ENCODE measurements at places on chromosomes 5 and 9. TPM values are rescaled to one million over a fixed set of nuclear protein-coding genes. Genes with fewer than 3 reads are reported as not detected.
A peak's percentile ranks its signal among the peaks of the same experiment; 100 is the strongest.

GRCh38 chr9:37946041-37946440 is 42.1 kb upstream of the SLC25A51 start:
- H3K27ac ChIP-seq, result no peak overlapping the region

DNA sequence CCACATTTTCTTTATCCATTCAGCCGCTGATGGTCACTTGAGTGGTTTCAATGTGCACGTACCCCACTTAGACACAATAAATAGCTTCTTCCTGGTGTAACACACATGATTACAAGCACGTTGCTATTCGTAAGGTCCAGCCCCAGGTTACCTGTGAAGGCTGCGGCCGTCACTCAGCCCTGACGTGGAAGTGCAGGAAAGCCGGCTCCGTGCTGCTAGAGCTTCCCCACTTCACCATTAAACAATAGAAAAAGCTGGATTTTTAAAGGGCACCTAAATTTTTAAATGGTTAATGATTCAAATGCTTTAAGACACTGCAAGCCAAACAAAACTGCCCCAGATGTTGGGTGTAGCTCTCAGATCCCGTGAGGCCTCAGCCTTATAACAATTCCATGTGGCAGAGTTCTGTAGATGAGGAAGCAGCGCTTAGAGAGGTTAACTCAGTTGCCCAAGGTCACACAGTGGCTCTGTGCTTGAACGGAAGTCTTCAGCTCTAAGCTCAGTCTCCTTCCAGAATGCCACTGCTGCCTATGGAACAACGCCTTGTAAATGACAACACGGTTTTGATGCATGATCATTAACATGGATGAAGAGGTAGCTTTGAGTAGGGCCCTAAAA is 125.7 kb downstream of the COL23A1 start:
- DNase-seq, result no peak
- H3K27ac ChIP-seq, result no peak overlapping the region
- no peaks in the 10 kb centered on the region for H3K27me3 ChIP-seq
- no peak overlapping the region for H3K4me3 ChIP-seq
- H3K4me1 ChIP-seq, result no peaks in the 10 kb centered on the region

GRCh38 chr9:80127920-80128319 is 556.2 kb downstream of the TLE4 start:
- H3K4me3 ChIP-seq, result no peak overlapping the region
- H3K27me3 ChIP-seq, result no peaks in the 10 kb centered on the region
- no peaks in the 10 kb centered on the region for H3K4me1 ChIP-seq
- no peaks in the 10 kb centered on the region for H3K36me3 ChIP-seq

The BARHL1 gene
- not detected for total RNA-seq

GRCh38 chr9:124835026-124835557 is 18.2 kb upstream of the WDR38 start:
- no peaks in the 10 kb centered on the region for H3K4me1 ChIP-seq
- no peaks in the 10 kb centered on the region for H3K27me3 ChIP-seq
- peak; percentile 89 for DNase-seq
- no peak overlapping the region for H3K4me3 ChIP-seq
- H3K27ac ChIP-seq, result peak overlapping the region; percentile 79

- H3K36me3 ChIP-seq, result no peaks in the 10 kb centered on the region
- H3K27me3 ChIP-seq, result no peaks in the 10 kb centered on the region
- no peaks in the 10 kb centered on the region for H3K4me1 ChIP-seq
- no peak for DNase-seq
- H3K4me3 ChIP-seq, result no peak overlapping the region
- H3K27ac ChIP-seq, result no peak overlapping the region
Measured at GRCh38 chr5:56429110-56429561, 196.0 kb upstream of the ANKRD55 start.

- H3K4me1 ChIP-seq, result peaks cover 40% of the 10 kb centered on the region
- peaks cover 75% of the 10 kb centered on the region for H3K27me3 ChIP-seq
- DNase-seq, result no peak
- peak overlapping the region; percentile 79 for H3K27ac ChIP-seq
- no peaks in the 10 kb centered on the region for H3K36me3 ChIP-seq
- peak overlapping the region; percentile 67 for H3K4me3 ChIP-seq
Measured at GRCh38 chr5:141876628-141877355, 1.4 kb downstream of the PCDH1 start.

The PCDHGC5 gene
- total RNA-seq, result 5.0 TPM

The SPAG8 gene
- 2.5 TPM for total RNA-seq

DNA sequence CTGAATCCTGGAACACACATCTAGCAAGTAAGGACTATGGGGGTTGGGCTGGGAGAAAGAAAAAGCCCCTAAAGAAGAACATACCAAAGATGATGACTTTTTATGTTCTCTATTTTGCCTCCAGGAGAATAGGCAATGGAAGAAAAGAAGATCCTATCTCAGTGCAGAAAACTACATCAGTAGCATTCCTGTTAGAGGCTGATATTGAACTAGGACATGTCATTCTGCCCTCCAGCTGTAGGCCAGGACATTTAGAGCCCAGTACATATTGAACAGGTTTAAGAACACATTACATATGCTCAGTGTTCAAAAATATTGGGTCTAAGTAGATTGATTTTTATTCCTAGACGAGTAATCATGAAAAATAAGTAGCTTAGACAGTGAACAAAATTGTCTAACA is 24.7 kb downstream of the PRLR start:
- H3K4me3 ChIP-seq, result no peak overlapping the region
- no peak for DNase-seq
- no peaks in the 10 kb centered on the region for H3K4me1 ChIP-seq

GRCh38 chr9:97473717-97474116 is 27.7 kb upstream of the TMOD1 start:
- DNase-seq, result no peak
- H3K4me1 ChIP-seq, result no peaks in the 10 kb centered on the region
- no peaks in the 10 kb centered on the region for H3K27me3 ChIP-seq
- H3K36me3 ChIP-seq, result no peaks in the 10 kb centered on the region

- H3K4me1 ChIP-seq, result peaks cover 64% of the 10 kb centered on the region
- peak overlapping the region; percentile 92 for H3K27ac ChIP-seq
- H3K4me3 ChIP-seq, result no peak overlapping the region
- H3K36me3 ChIP-seq, result peaks cover 13% of the 10 kb centered on the region
- peak; percentile 42 for DNase-seq
- no peaks in the 10 kb centered on the region for H3K27me3 ChIP-seq
Measured at GRCh38 chr5:132220491-132220890, 7.2 kb downstream of the P4HA2 start.

GRCh38 chr5:72692651-72693442 is 123.6 kb upstream of the TNPO1 start:
- no peaks in the 10 kb centered on the region for H3K27me3 ChIP-seq
- H3K4me1 ChIP-seq, result peaks cover 24% of the 10 kb centered on the region
- H3K36me3 ChIP-seq, result no peaks in the 10 kb centered on the region
- no peak overlapping the region for H3K4me3 ChIP-seq

The HSPB3 gene
- 17.4 TPM for total RNA-seq

GRCh38 chr5:169686137-169686536 is 49.1 kb downstream of the DOCK2 start:
- H3K4me1 ChIP-seq, result no peaks in the 10 kb centered on the region
- DNase-seq, result no peak
- no peak overlapping the region for H3K27ac ChIP-seq
- H3K27me3 ChIP-seq, result no peaks in the 10 kb centered on the region
- no peaks in the 10 kb centered on the region for H3K36me3 ChIP-seq

The PCDHGB5 gene
- 10.0 TPM for total RNA-seq

All from sigmoid colon (tissue), 7 donors.